Skin of body (tissue), 3 donors: ENCODE measurements at places on chromosomes 3 and 15. TPM values are rescaled to one million over a fixed set of nuclear protein-coding genes. Genes with fewer than 3 reads are reported as not detected.
A peak's percentile ranks its signal among the peaks of the same experiment; 100 is the strongest.

- no peak for DNase-seq
Observed at GRCh38 chr15:60424006-60424405, 26.2 kb upstream of the ANXA2 start.

DNA sequence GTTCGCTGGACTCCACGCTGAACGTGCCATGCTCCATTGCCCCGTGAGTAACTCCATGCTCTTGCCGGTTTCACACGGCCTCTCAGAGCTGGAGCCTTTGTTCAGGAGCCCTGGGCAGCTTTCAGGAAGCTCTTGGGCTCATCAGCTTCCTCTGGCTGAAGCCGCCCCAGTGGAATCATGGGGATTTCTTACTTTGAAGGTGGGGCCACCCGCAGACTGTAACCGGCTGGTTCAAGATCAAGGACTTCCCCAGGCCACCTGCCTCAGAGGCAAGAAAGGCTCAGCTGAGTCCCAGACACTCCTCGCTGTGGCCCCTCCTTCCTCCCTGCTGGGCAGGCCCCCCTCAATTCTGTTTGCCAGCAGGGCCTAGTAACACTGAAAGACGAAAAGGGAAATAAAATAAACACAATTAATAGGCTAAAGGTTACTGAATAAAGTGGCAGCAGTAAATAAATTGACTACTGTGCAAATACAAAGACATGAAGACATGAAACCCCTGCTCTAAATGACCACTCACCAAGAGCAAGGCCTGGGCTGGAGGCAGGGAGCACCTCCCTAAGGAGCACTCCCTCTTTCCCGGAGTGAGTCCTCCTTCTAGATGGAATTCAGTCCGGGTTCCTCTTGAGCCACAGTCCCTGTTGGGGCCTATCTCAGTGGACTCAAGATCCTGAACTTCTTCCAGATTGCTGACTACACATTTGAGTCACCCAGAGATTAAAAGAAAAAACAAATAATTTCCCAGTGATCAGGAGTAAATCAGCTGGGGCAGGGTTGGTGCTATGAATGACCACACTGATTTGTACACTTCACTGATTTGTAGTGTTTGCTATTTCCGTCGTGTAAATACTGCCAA is 51.0 kb downstream of the ZDHHC19 start:
- DNase-seq, result no peak

GRCh38 chr3:192655628-192656027 is 71.7 kb downstream of the FGF12 start:
- DNase-seq, result no peak

GRCh38 chr15:93030430-93031102 is 58.4 kb downstream of the RGMA start:
- peak; percentile 52 for DNase-seq

Gene SPESP1
- 0.99 TPM for total RNA-seq

GRCh38 chr3:141279077-141279967 is 47.7 kb downstream of the PXYLP1 start:
- no peak for DNase-seq

Gene CORO2B
- total RNA-seq, result 2.4 TPM
